ENCODE measurements at places on chromosomes 2 and 18.

- DNase-seq: no peak
Observed at GRCh38 chr2:126753501-126754212, 97.7 kb downstream of the GYPC start.

GRCh38 chr2:149924028-149924427 lies 336.5 kb upstream of the MMADHC start:
- DNase-seq: no peak

- DNase-seq: no peak
Observed at GRCh38 chr2:157143901-157144300, 113.6 kb upstream of the GALNT5 start.

GRCh38 chr2:62593825-62594224 lies 87.8 kb upstream of the TMEM17 start:
- DNase-seq: no peak

DNA sequence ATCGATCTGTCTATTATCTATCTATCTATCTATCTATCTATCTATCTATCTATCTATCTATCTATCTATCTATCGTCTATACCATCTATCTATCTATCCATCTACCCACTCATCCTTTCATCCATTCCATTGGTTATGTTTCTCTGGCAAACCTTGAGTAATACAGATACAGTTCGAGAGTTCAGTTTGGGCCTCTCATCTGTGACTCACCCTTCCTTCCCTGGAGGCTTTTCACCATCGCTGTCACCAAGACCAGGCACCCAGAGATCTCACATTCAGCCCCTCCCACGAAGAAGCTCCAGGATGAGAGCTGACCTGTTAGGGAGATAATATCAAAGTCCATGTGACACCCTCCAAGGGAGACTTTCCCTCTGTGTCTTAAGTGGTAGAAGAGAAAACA lies 164.1 kb upstream of the CELF4 start:
- DNase-seq: no peak

DNA sequence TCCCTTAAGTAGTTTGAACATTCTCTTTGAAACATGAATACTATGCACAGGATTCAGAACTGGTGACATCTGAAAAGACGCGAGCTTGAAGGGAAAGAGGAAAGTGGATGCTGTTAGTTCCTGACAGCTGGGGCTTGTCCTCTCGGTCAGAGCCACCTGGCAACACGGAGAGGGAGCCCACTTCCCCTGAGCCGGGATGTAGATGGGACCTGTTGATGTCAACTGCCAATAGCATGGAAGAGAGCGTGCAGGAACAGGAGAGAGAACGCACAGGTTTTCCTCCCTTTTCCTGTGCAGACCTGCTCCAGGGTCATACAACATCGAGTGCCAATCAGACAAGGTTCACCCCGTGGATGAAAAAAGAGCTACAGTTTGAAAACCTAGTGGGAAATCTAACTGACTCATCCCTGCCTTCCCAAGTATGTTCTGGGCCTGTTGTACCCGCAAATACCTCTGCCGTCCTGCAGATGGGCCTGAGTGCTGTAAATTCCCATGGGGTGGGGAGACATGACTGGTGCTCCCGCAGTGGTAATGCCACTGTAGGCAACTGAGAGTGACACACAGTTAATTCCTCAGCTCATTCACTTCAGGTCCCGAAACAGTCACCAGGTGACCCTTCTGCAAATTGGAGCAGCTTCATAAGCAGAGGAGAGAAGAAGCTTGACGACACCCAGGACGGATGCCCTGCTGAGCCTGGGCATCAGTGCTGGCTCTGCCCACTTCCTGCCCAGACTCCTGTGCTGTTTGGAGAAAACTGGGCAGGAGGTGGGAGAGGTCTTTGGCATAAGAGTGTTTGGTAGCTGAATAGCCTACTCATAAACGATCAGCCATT lies 13.9 kb upstream of the MBP start:
- DNase-seq: no peak

GRCh38 chr18:30378097-30378496 lies 664.4 kb downstream of the DSC3 start:
- no peak for DNase-seq

DNA sequence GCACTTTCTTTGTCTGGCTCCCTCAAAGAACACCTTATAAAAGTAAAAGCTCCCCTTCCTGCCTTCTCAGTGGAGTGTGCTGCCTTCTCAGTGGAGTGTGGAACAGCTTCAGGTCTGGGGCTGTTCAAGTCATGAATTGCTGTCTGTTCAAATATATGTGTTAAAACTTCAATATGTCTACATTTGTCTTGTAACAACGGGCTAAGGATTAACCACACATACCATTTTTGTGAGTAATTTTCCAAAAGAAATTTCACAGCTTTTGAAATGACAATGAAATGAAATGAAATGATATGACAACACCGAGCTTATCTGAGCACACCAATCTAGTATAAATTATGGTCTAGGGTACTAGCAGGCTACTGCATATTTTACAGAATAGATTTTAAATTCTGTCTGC lies 42.9 kb downstream of the CABYR start:
- DNase-seq: no peak

GRCh38 chr2:57368190-57368589 lies 678.4 kb upstream of the VRK2 start:
- DNase-seq: no peak

GRCh38 chr18:80233899-80234298 lies 13.4 kb downstream of the PARD6G start:
- DNase-seq: no peak

GRCh38 chr2:70226781-70227180 lies 21.6 kb downstream of the TIA1 start:
- DNase-seq: no peak

DNA sequence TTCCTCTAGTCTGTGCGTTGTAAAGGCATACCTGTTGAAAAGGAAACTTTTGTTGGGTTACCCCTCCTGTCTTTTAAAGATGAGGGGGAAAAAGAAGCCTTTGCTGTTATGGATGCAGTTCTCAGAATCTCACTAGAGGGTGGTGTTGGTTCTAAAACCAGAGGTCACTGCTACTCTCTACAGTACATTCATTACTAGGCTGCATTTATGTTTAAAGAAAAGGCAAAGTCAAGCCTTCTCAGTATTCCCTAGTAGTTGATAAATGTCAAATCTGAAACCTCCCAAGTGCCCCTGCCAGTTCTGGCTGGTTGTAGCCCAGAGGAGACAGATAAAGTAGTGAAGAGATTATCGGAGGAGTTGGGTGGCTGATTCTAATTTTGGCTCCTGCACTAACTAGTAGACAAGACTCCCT lies 1.4 kb upstream of the PLCL1 start:
- no peak for DNase-seq

DNA sequence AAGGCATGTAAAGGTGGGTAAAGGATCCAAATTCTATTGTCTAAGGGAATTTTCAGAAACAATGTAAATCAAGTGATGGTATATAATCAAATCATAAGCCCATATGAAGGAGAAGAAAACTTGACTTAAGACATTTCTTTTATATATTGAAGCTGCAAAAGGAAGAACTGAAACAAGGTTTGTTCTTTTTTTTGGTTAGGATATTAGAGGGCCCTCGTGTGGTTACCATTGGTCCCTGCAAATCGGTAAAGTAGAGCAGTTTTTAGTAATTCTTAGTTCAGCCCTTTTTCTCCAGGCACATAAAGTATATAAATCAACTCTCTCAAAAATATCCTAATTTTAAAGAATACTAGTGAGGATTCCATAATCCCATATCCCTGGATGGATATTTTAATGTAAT lies 105.6 kb upstream of the STK17B start:
- no peak for DNase-seq

GRCh38 chr2:171247741-171248662 lies 87.3 kb upstream of the TLK1 start:
- no peak for DNase-seq

- DNase-seq: no peak
Observed at GRCh38 chr2:142865924-142866323, 11.5 kb upstream of the KYNU start.

- DNase-seq: no peak
Observed at GRCh38 chr2:145488571-145488970, 968.7 kb upstream of the ZEB2 start.

DNA sequence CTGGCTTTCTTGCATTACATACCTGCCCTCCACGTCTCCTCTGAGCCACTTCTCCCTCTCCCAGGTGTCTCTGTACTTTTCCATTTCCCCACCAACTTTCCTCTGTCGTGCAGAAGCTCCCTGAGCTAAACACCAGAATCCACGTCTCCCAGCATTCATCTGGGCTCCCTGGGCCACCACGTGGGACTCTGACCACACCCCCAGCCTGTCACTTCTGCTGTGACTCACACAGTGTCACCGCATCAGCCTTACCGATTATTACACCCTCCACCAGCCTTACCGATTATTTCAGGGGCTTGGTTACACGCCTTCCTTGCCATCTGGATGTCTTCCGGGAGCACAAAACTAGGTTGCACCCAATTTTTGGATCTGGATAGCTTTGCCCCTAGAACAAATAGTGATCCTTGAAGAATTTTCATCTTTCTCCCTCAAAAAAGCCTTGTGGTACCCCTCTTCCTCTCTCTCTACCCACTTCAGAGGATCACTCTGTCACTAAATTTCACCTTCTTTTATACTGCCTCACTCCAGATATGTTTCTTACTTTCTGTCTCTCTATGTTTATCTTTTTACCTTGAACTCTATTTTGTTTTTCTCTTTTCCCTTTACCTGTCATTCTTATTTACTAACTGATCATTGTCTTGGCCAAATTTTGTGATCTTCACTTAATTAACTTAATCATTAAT lies 136.9 kb upstream of the CAB39 start:
- DNase-seq: no peak

DNA sequence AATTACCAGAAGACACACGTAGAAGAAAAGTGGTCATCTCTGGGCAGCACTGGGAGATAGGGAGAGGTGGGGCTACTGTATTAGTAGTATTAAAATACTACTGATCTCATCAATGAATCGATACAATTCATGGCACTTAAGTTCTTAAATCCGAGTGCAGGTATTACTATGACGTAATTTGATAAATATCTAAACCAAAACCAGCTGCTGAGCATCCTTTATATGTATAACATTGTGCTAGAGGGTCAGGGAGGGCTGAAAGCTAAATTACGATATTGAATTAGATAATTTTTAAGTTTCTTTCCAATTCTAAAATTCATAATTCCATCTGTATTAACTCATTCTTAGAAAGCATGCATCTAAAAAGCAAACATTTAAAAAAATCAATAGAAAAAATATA lies 25.3 kb downstream of the DARS1 start:
- no peak for DNase-seq

GRCh38 chr2:40038646-40039045 lies 259.6 kb upstream of the THUMPD2 start:
- no peak for DNase-seq

- DNase-seq: no peak
Observed at GRCh38 chr2:223618172-223619035, 16.2 kb upstream of the SCG2 start.

DNA sequence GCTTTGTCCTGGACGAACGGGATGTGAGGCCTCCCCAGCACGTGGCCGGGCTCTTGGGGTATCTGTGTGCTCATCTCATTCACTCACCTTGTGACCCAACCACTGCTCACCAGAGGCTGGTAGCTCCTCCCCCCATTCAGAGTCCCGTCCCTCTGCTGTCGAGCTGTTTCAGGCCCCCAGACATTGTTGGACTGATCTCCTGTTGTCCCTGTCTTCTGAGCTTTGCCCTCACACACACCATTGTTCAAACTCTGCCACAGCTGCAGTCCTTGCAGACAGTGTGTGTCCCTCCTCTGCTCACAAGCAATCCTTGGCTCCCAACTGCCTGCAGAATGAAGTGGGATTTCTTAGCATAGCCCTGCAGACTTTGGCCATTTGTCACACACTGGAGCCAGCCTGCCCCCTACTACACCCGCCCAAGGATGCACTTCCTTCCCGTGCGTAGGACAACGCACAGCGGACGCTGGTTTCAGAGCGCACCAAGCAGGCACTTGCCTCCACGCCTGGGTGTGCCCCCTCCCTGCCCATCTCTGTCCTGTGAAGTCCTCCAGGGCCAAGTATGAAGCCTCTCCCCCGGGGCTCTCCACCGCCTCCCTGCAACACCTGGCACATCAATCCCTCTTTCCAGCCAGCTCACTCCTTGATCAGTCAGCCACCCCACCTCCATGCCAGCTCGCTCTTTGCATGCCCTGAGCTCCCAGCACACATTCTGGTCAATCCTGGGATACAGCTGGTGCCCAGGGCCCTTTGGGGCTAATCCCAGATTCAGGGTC lies 16.5 kb upstream of the PRLH start:
- no peak for DNase-seq

- DNase-seq: no peak
Observed at GRCh38 chr2:119157850-119158511, 570 bp downstream of the C1QL2 start.

- DNase-seq: no peak
Observed at GRCh38 chr2:5121642-5122041, 570.5 kb upstream of the SOX11 start.

GRCh38 chr2:127146820-127147502 lies 40.0 kb upstream of the BIN1 start:
- no peak for DNase-seq

DNA sequence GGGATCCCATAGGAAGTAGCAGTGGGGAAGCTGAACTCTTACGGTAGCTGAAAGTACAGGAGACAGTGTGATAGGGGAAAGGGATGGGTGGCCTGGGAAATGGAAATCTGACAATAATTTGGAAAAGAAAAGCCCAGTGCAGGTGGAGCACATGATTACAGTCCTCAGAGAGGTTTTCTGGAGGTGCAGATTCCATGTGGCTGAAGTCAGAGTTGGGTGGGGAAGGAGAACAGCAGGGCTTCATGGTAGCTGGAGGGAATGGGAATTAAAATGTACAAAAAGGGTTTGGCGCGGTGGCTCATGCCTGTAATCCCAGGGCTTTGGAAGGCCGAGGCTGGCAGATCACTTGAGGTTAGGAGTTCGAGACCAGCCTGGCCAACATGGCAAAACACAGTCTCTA lies 12.2 kb downstream of the HRH4 start:
- no peak for DNase-seq

- DNase-seq: no peak
Observed at GRCh38 chr2:233463586-233463985, 103.0 kb downstream of the USP40 start.

- peak; percentile 67 for DNase-seq
Observed at GRCh38 chr2:205706769-205707381, 24.6 kb downstream of the NRP2 start.
